T follicular helper cell (primary cell): ENCODE measurements at places on chromosomes 7 and 10.

DNA sequence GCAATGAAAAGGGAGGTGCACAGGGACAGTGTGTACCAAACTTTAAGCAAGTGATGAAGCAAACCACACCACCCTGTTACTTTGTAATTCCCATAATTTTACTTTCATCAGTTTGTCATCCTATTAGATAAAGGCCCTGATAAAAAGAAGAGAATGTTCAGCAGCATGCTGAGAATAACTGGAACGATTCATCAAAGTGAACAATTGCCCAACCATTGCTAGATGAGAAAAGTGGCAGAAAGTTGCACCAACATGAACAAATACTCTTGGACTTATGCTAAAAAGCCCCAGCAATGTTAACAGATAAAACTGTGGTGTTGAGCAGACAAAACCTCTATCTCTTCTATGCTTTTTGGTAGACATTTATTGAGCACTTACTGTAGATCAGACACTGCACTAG is 75.5 kb upstream of the PCGF5 start:
- no peak for DNase-seq

DNA sequence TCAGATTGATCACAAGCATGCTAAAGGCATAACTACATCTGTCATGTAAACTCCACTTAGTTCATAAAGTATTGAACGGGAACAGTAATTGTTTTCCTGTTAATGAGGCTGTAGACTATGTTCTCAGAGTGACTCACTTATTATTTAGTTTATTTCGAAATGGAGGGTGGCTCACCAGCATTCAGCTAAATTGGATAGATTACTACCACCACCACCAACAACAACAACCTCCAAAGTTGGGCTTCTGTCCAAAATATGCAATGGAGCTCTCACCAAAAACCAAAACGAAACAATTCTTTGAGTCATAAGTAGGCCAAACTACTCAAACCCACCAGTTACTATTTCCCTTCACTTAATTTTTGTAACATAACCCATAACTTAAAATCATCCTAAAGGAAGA is 127.9 kb upstream of the NRBF2 start:
- DNase-seq, result no peak

- DNase-seq, result no peak
These were observed 278.7 kb downstream of the SDK1 start for GRCh38 chr7:3579638-3580219.

DNA sequence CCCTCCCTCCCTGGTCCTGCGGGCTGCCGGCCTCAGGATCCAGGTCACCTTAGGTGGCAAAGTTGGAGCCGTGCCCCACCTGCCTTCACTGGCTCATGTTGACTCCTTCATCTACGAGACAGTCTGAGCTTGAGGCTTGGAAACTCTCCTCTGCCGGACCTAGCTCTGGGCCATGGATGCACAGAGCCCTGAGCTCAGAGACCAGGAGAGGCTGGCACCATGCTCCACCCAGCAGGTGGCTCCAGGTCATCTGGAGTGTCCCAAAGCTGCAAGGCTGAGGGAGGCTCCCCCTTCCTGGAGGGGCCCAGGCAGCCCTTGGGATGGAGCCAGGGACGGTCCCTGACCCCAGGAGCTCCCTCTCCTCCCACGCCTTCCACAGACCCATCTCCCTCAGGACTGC is 81.3 kb downstream of the PDGFA start:
- no peak for DNase-seq

DNA sequence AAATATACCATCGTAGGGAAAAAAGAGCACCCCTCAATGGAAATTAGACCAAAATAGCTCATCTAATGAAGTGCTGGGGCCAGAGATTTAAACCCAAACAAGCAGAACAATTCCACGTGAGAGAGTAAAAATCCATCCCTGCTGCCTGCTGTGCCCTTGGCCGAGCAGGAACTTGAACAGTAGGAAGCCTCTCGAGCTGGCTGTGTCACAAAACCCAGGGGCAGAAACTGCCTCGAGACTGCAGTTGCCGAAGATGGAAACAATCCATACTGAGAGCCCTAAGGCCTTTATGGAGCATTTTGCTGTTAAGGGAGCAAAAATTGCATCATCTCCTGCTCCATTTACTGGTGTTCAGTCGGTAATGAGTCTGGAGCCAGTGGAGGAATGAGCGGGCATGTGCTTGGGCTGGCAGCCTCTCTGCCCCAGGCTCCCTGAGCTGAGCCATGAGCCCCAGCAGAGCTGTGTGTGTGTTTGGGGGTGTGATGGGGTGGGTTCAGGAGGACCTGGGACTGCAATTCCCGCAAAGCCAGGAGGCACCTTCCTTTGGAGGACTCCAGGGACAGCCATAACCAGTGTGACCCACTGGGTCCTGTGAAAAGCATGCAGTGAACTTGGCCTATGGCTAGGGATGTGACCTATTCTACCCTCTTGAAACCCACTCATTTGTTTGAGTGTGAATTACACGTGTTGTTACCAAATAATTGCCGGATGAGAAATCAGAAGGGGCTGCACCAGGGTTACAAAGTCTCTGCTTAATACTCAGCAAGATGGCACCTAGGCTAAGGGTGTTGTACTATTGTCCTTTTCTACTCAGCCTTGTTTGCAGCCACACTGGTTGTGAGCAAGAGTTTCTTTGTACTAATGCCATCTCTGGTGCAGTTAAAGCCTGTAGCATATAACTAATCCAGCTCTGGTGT is 58.3 kb downstream of the CDHR3 start:
- DNase-seq, result no peak

DNA sequence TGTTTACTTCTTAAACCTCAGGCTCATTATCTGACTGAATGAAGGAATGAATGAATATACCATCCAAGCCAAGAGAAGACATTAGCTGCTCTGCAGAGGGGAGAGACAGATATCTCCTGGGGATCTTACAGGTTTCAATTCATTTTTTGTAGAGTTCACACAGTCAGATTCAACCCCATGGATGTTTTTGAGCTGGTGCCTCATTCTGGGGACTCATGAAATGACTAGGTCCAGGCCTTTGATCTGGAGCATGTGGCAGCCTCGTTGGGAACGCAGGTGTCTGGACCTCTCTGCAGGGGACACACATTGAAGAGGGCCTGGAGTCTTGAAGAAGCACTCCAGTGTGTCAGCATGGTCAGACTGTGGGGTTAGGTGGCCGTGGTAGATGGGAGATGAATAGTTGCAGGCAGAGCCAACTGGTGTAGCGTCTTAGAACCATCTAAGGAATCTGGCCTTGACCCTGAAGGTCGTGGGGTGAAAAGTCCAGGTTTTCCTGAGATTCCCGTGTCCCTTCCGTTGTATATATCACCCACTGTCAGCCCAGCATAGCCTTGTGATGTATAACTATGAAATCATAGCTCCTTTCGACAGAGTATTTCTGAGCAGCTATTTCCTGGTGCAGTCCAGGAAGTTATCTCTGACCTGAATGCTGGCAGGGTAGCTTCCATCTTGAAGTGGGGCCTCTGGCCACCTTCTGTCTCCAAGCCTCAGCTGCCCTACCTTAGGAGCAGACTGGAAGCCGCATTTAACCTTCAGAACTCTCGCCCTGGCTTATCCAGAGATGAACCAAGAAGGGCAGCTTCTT is 22.3 kb downstream of the BTBD16 start:
- DNase-seq, result no peak

DNA sequence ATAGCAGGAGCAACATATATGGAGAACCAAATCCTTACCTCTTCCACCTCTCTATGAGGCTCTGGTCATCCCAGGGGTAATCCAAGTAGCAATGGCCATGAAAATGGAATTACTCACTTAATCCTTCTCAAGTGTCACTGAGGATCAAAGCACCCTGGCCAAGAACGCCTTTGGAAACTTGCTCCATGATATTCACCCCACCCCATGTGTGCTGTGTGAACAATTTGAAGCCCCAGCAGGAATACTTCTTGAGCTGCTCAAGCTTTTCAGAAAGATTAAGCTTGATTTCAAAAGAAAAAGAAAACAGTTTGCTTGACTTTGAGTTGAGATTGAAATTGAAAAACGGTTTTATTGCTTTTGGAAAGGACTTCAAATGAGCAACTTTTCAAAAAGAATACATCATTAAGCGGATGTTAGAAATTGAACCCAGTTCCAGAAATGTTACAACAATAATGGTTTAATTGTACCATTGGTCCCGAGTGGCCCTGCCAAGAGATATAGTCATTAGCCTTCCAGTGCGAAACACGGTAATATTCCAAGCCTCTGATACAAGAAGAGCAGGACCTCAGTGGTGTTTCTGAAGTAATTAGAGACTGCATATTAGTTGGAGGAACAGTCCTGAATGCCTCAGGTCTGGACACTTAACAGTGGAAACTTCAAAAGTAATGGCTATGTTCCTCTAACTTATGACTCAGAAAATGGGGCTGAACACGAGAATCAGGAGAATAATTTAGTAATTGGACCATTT is 208.1 kb downstream of the NEBL start:
- no peak for DNase-seq

GRCh38 chr10:79390551-79391229 is 43.4 kb downstream of the PPIF start:
- DNase-seq, result no peak

- no peak for DNase-seq
These were observed 77.9 kb downstream of the THSD7A start for GRCh38 chr7:11754123-11754522.

- DNase-seq, result no peak
These were observed 3.8 kb upstream of the CRCP start for GRCh38 chr7:66110856-66111255.

DNA sequence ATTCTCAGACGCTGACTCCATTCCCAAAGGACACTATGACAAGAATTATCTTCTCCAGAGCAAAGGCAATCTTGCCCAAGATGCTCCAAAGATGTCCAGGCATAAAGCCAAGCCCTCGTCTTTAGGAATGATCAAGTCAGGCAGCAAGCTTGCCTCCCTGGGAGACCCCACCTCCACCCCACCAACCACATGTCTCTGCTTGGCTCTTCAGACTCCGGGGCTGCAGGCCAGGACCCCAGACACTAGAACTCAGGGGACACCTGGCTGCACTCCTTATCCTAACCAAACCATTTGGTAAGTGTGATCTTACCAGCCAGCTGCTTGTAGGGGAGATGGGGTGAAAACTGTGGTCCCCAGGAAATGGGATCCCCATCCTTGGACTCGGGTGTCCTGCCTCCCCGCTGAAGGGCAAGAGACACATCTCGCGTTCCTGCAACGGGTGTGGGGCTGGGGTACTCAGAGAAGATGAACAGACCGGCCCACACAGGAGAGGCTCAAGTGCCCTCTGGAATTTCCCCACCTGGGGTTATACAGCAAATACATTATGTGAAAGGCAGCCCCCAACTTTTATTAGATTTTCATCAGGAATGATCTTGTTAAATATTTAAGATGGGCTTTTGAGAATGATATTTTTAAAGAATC is 55.7 kb downstream of the INSIG1 start:
- no peak for DNase-seq

DNA sequence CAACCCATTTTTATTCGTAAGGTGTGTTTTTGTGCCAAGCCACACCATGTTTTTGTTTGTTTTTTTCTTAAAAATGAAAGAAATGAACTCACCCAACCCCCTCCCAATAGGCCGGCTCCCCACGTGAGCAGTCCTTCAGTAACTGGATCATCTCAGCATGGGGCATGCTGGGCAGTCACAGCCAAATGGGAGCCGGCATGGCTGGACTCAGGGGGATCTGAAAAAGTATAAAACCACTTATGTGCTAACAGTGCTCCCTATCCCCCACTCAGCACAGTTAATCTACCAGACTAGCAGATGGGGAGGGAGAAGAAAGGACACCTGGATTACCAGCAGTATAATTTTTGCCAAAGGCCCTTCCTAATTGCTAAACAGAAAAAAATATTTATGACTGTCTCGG is 39.3 kb downstream of the BAZ1B start:
- DNase-seq, result no peak

DNA sequence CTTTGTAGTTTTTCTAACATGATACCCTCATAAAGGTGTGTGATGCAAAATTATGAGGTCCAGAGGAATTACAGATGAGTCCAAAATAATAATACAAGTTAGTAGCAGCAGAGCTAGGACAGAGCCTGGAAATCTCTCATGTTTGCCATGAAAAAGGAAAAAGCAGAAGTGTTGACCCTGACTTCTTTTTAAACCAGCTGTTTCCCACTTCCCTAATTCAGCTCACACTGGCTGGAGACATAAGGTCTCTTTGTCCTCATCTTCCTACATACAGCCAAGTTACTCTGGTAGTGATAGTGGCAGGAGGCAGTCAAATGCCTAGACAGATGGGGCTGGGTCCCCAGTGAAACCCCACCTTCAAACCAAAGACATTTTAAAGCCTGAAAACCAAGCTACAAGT is 269.2 kb downstream of the C7orf25 start:
- no peak for DNase-seq

DNA sequence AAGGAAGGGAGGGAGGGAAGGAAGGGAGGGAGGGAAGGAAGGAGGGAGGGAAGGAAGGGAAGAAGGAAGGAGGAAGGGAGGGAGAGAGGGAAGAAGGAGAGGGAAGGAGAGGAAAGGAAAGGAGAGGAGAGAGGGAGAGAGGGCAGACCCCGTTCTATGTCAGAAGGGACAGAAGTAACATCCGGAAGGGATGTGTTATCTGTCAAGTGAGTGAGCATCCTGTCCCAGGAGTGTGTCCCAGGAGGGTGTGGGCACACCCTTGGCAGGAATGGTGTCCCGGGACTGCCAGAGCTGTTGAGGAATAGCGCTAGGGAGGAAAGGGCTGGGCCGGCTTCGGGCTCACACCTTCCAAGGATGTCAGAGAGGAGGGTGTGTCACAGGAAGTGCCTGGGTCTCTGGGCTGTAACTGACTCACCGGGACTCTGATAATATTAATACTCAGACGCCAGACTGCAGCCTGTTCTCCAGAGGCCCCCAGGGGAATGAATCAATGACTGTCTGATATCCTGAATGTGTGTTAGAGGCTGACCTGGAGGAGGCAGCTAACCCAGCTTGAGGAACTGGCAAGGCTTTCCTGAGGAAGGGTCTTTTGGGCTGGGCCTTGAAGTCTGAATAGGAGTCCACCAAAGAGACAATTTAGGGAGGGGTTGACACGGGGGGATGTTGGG is 125.6 kb upstream of the TNRC18 start:
- DNase-seq, result no peak

DNA sequence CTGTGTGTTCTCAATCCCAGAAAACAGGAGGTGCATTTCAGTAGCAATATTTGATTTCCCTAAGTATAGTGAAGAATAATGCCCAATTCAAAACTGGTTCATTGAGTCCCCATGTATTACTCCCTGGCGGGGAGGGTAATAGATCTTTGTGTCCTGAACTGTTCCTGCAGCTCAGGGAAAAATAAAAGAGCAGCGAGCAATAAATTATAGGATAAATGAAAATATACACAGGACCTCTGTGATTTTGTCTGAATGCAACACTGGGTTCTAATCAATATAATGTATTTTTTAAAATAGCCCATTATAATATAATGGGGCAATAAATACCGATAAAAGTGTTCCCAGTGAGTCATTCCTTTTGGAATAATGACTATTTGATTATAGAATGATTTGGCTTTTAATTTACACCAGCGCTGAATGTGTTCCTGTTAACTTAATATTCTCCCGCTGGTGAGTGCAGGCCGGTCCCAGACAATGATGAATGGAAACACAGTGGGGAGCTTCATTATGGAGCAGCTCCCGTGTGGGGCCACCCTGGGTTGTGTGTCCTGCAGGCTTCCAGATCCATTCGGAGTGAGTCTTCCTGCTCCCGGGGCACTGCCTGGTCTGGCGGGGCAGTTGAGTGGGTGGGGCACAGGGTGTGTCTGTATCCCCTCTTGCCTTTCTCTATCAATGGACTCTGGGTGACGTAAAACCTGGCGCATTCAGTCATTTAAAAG is 263.1 kb downstream of the ACTR3B start:
- no peak for DNase-seq
